NCI-H2081 (cell line): ENCODE measurements at places on chromosomes 3 and 15.

DNA sequence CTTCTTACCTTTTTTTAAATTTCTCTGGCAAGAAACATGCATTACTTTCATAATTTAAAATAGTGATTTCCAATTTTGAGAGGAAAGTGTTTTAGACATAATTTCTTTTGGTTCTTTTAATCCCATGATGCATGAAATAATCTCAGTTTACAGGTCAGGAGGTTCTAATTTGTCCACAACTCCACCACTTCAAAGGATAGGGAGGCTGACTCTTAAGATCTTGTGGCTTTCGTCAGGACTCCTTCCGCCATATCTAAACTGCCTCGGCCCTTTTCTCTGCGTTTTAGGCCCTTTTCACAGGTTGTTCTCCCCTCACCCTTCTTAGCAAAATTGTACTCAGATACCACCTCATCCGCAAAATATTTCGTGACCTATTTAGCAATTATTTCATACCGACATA is 8.0 kb downstream of the DYNC1LI1 start:
- DNase-seq: no peak

- no peak for DNase-seq
Measured at GRCh38 chr15:48471073-48471472, 139.8 kb downstream of the DUT start.

GRCh38 chr3:19885468-19885867 is 48.5 kb downstream of the EFHB start:
- no peak for DNase-seq

DNA sequence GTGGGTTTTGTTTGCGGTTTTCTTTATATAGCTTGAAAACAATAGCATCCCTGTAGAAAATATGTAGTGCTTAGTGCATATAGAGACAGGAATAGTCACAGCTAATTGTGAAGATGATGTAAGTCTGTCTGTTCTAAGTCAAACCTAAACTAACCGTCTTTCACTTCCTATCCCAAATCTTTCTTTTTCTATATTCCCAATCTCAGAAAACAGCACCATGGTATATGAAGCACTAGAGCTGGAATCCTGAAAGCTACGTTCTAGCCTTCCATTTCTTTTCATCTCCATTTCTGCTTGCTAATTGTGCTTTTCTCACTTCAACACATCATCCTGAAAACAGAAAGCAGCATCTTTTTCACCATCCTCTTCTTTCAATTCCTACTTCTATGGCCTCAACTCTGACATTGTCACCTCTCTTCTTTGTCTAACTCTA is 1235.5 kb downstream of the ROBO2 start:
- DNase-seq: no peak

GRCh38 chr15:73440571-73440970 is 2.4 kb upstream of the REC114 start:
- peak; percentile 31 for DNase-seq

GRCh38 chr3:113744941-113745755 is 901 bp downstream of the NAA50 start:
- DNase-seq: peak; percentile 41

DNA sequence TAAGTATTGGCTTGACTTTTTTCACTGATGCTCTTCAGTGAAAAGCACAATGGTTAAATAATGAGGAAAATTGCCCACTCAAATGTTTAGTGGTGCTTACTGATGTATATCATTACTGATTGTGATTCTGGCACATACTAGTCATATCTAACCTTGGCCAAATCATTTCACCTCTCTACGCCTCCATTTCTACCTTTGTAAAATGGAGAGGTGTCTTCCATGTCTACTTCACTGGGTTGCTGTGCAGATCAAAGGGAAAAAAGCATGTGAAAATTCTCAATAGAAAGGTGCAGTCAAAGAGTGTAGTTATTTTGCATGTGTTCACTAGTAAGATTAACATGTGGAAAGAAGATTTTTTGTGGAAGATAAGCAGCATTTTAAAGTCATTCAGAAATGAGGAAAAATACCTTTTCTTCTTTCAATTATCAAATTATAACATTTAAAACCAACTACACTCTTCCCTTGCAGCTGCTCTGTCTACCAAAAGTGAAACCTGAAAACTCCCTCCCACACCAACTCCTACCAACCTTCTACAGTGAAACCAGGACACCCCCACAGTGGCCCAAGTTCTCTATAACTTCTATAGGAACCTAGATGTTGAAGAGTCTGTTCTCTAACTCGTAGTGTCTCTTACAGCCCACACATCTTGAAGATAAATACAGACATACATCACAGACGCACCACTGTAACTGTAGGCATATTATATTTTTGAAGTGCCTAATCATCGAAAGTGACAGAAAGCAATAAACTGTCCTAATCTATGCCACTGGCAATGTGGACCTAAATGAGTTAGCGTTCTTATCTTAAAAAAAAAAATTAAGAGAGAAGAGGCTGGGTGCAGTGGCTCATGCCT is 1.4 kb downstream of the CD200R1 start:
- DNase-seq: no peak

DNA sequence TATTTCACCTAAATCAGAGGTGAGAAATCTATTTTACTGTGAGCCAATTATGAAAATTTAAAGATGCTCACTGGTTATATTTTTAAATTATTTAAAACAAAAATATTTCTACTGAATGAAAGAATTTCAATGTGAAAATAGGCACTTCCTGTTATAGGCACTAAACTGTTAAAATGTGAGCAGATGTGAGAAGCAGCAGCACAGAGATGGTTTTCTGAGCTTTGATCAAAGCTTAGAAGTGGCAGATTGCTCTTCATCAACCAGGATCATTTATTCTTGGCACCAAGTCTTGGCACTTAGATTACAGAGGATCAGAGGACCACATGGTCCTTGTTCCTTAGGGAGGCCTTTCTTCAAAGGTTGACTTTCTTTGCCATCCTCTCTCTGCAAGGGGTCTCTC is 18.0 kb upstream of the TSC22D2 start:
- no peak for DNase-seq

- no peak for DNase-seq
Measured at GRCh38 chr3:142088522-142088921, 60.8 kb downstream of the TFDP2 start.

DNA sequence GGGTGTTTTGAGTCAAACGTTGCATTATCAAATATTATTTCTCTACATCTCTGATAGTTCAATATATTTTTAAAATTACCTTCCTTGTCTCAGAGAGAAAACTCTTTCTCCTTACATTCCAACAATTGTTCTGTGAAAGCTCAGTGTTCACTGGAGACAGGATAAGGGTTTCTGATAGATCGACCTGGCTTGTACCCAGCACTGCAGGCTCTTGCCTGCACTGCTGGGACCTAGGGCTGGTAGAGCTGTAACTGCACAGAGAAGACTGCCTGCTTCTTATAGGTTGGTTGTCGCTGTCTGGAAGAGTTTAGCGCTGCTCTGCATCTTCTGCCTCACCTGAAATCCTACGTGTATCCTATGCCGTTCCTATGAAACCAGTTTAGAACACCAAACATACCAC is 249.9 kb upstream of the LRTM1 start:
- no peak for DNase-seq
